Activated CD8-positive, alpha-beta memory T cell treated with anti-CD3 and anti-CD28 coated beads for 4 hours (primary cell): ENCODE measurements at places on chromosomes 12 and 14.
A peak's percentile ranks its signal among the peaks of the same experiment; 100 is the strongest.

GRCh38 chr12:119672194-119672593 is 4.3 kb downstream of the PRKAB1 start:
- no peak for DNase-seq

DNA sequence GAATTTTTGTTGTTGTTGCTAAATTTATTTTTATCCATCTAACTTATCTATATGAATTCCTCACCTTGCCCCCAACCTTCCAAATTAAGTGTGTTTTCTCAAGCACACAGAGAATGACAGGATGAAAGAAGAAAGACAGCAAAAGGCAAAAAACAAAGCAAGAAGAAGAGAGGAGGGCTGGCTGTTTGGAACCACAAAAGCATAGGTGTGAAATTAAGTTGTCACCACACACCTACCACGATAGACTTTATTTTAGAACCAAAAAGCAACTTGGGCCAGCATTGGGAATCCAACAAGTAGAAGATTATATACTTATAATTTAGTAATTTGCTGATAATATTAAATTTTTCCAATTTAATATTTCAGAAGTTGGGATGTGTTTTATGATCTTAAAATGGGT is 58.7 kb upstream of the REP15 start:
- no peak for DNase-seq

DNA sequence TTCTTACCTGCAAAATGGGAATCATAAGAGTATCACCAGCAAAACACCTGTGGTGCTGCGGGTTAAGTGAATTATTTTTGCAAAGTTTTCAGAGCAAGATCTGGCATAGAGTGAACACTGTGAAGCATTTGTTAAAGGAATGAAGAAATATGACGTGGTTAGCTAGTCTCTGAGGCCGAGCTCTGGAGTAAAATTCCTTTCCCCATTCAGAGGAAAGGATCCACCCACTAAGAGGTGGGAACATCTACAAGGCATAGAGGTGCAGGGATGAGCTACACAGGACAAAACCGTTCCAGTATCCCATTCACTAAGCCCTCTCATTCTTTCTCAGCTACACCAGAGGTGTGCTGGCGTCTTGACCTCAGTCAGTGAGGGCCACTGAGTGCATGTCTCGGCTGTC is 48.5 kb downstream of the JAG2 start:
- DNase-seq, result no peak

DNA sequence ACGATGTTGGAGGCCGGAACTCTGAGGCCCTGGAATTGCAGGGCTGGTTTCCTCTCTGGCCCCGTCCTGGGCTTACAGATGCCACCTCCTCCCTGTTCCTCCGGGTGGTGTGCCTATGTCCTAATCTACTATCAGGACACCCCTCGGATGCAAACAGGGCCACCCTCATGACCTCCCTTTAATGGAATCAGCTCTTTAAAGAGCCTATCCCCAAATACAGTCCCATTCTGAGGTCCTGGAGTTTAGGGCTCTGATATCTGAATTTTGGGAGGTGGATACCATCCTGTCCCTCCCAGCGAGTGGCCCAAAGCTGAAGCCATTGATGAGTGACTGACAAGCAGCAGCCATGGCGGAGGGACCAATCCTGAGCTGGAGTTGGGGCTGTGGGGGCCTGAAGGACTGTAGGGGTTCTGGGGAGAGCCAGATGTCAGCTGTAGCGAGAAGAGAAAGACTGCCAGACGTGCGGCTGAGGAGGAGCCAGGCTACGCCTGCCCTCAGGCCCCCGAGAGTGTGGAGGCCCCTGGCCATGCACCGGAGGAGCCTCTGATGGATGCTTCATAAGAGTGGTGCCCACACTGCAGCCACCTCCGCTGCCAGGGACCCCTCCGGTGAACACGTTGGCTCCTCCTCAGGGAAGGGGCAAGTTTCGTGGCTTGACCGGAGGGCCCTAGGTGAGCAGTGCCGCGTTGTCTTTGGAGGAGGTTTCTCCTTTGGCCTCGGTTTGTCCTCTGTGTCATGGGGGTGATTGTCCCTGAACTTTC is 100.2 kb downstream of the KIF26A start:
- DNase-seq, result no peak

- no peak for DNase-seq
Measured at GRCh38 chr14:36086629-36087395, 89.7 kb downstream of the PTCSC3 start.

GRCh38 chr12:96077081-96077480 is 41.7 kb upstream of the LTA4H start:
- DNase-seq, result no peak

DNA sequence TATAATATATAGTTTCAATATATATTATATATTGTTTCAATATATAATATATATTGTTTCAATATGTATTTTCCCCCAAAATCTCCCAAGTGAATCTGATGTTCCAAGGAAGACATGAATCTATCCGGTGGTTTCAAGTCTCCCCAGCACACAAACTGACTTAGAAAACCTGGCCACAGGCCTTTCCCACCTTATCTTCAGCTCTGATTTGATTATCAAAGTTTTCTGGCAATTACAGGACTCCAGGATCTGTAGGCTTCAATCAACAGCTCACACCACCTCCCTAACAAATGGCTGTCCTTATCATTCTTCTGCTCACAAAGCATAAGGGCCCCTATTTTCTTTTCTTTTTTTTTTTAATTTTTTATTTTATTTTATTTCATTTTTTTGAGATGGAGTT is 22.7 kb upstream of the SPTSSA start:
- no peak for DNase-seq

GRCh38 chr14:33642691-33643244 is 308.1 kb downstream of the EGLN3 start:
- DNase-seq, result no peak

DNA sequence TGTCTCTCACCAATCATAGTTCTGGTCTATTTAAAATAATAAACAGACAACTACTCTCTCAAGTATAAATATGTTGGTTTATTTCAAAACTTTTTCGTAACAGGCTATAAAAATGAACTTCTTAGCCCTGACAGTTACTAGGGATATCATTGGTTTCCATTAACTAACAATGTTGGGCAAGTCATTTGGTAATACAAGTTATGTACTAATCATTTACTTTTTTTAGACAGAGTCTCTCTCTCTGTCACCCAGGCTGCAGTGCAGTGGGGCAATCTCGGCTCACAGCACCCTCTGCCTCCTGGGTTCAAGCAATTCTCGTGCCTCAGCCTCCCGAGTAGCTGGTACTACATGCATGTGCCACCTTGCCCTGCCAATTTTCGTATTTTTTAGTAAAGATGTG is 14.6 kb upstream of the KANSL2 start:
- DNase-seq, result no peak

GRCh38 chr12:42097971-42098370 is 46.7 kb downstream of the GXYLT1 start:
- DNase-seq, result no peak

DNA sequence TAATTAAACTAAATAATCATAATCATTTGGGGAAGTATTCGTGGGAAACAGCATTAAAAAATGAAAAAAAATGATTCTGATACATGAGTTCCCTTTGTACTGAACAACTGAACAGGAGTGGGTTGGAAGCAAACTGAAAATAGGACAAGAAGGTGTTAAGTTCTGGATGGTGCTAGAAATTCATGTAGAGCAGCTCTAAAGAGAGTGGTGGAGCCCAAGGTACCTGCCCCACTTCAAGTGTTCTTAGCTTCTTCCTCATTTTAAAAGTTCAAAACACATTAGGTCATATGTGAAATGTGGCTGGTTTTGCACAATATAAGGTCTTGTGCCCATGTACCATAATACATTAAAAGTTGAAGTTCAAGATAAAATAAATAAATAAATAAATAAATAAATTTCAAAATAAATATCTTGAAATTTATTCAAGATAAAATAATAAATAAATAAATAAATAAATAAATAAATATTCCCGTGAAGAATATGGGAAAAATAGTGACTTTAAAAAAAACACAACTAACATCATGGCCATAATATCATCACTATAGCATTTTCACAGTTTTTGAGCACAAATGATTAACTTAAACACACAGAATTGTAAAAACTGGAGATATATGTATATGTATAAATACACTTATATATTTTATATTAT is 191.5 kb upstream of the PRKD1 start:
- no peak for DNase-seq

DNA sequence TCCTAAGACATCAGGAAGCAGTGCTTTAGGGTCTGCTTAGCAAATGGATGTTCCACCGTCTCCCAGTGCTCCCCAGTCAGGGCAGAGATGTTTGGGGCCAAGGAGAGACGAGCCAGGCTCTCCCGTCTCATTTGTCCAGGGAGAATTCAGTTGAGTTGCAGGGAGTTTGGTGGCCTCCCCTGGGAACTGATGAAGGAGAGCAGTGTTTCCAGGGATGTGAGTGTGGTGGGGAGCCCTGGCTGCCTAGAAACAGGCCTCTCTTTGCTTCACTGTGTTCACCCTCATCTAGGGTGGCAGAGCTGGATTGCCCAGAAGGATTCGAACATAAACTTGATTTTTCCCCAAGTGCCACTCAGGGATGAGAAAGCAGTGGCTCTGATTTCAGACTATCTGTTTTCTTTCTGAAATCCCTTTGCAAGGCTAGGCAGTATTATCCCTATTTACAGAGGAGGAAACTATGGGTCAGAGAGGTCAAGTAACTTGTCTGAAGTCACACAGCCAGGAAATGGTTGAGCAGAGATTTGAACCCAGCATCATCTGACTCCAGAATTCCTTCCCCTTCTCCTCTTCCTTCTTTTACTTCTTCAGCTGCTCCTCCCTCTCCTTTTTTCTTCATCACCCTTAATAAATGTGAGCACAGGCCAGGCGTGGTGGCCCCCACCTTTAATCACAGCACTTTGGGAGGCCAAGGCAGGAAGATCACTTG is 6.6 kb downstream of the TPCN1 start:
- no peak for DNase-seq

- no peak for DNase-seq
Measured at GRCh38 chr14:58444627-58445026, 17.1 kb downstream of the KIAA0586 start.

DNA sequence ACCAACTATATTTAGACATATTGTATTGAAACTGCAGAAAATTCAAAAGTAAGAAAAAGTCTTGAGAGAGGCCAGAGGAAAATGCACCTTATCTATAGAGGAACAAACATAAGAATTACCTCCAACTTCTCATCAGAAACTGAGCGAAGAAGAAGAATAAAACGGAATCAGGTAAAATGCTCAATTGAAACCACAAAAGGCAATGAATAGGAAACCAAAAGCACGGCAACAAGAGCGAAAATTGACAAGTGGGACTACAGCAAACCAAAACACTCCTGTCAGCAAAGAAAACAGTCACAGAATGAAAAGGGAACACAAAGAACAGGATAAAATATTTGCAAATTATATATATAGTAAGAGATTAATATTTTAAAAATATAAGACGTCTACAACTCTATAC is 61.9 kb upstream of the PARP11 start:
- no peak for DNase-seq

- peak; percentile 26 for DNase-seq
Measured at GRCh38 chr12:31117203-31118011, 43.7 kb downstream of the DDX11 start.

DNA sequence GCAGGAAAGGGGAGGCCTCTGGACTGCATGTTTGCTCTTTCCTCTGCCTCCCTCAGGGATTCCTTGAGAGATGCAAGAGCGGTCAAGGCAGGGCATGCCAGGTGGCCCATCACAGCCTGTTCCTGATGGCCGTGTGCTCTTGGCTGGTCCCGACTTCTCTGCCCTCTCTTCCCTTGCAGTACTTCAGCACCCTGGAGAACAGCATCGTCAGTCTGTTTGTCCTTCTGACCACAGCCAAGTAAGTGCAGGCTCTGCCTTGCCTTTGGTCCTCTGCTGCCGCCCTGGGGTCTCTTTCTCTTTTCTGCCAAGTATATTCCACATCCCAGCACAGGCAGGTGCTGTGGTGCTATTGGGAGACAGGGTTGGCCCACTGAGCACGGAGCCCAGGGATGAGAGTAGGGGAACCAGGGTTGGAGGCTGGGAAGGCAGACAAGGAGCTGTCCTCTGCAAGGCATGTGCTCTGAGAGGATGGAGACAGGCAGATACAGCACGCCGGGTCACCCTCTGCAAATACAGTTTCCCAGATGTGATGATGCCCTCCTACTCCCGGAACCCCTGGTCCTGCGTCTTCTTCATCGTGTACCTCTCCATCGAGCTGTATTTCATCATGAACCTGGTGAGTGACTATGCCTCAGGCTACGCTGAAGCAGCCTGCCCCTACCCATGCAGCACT is 51.9 kb downstream of the TPCN1 start:
- no peak for DNase-seq

- DNase-seq, result no peak
Measured at GRCh38 chr12:105239304-105239703, 3.3 kb upstream of the APPL2 start.

- no peak for DNase-seq
Measured at GRCh38 chr14:20935303-20935984, 19.8 kb upstream of the RNASE2 start.

DNA sequence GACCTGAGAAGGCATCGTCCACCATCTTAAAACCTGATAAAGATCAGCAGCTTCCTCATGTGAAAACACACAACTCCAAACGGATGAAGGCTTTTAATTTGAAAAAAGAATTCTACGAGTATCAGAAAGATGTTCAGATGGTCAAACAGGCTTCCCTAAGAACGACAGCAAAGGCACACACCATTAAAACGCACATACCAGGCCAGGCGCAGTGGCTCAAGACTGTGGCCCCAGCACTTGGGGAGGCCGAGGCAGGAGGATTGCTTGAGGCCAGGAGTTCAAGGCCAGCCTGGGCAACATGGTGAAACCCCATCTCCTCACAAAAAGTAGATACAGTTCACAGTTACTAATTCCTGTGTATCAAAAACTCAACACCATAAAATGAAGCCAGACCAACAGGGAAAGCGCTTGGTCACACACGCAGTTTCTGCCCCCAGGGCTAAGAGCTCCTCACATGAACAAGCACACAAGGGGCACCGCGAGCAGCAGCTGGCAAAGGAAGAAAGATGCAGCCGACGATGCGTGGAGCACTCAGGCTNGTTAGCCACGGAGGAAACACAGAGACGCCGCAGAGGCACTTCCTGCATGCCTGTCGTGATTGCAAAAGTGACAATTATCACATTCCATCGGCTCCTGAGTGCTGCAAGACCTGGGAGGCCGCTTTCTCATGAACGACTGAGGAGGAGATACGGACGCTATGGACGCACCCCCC is 78.0 kb downstream of the NOC4L start:
- DNase-seq, result no peak

- no peak for DNase-seq
Measured at GRCh38 chr12:65189028-65189718, 19.8 kb downstream of the LEMD3 start.

GRCh38 chr14:31229638-31230572 is 22.3 kb upstream of the HECTD1 start:
- no peak for DNase-seq

GRCh38 chr12:107735763-107736162 is 25.2 kb downstream of the PRDM4 start:
- DNase-seq, result no peak
